ENCODE measurements at places on chromosomes 16 and 17. TPM values are rescaled to one million over a fixed set of nuclear protein-coding genes. Genes with fewer than 3 reads are reported as not detected.

The KRTAP9-2 gene
- total RNA-seq: not detected

The KRTAP2-1 gene
- total RNA-seq: not detected

The LAT gene
- total RNA-seq: 34.0 TPM

The CYB5D1 gene
- 8.8 TPM for total RNA-seq

The CD300E gene
- 64.4 TPM for total RNA-seq
